Epithelial cell of proximal tubule (primary cell): ENCODE measurements at places on chromosomes 16 and 17. TPM values are rescaled to one million over a fixed set of nuclear protein-coding genes. Genes with fewer than 3 reads are reported as not detected.

CCL18 gene
- total RNA-seq, result not detected in 2 replicates

CSH2 gene
- total RNA-seq, result not detected in 2 replicates

DNA sequence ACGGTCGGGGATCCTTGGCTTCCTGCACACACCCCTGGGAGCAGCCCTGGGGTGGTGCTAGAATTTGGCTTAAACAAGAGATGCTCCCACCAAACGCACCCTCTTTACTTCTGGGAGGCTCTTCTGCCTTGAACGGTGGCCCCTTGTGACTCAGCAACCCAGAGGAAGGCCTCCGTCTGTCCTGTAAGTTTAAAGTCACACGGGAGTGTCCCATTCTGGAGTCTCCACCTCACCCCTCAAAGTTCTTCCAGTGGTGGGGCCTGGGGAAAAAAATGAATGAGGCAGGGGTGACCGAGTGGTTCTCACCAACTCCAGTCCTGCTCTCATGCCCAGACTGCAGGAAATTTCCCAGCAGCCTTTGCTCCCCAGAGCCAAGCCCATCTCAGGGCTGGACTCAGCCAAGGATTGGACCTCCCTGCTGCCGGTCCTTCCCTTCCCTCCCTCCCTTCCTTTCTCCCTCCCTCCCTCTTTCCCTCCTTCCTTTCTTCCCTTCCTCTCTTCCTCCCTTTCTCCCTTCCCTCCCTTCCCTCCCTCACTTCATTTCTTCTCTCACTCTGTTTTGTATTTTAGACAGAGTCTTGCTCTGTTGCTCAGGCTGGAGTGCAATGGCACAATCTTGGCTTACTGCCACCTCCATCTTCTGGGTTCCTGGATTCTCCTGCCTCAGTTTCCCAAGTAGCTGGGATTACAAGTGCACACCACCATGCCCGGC, 11.4 kb downstream of the ITGAD start:
- DNase-seq, result no peak

DNA sequence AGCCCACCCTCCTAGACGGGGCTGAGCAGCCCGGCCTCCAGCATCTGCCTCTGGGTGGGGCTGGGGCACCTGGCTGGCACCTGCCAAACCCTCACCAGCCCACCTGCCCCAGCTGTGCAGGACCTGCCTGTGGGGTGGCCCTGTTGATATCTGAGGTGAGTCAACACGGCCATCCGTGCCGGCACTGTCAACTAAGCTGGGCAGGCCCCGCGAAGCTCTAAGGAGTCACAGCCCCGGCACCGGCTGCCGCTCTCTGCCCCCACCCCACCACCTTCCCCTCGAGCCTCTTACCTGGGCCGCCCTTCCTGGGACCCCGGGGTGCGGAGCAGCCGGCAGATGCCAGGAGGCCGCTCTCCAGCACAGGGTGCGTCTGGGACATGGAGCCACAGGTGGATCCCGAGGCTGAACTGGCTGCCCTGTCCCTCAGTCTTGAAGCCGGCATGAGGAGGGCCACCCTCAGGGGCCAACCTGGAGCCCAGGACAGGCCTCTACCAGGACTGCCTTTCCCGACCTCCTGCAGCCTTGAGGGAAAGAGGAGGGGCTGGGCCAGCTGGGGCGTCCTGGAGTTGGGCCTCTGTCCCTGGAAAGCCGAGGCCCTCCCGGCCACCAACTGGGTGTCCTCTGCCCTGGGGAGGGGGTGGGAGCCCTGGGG, 515 bp downstream of the CBFA2T3 start:
- no peak for DNase-seq

DNA sequence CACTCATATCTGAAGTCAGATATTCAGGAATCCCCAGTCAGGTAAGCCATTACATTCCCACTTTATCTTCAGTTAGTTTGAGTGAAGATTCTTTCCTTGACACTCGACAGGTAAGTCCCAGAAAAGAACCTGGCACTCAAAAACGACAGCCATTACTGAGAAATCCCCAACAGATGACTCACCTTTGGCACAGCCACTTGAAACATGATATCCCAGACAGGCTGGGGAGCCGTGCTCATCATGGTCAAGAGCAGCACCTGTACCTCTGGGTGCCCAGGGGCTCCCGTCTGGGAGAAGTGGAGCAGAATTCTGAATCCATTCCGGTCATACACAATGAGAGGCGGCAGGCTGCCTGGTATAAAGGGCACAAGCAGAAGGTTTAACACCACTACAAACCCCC, 16.8 kb upstream of the COG7 start:
- no peak for DNase-seq

P2RX1 gene
- not detected in 2 replicates for total RNA-seq

HCRT gene
- total RNA-seq, result not detected in 2 replicates

- DNase-seq, result no peak
These were observed 121.8 kb upstream of the NUDT7 start for GRCh38 chr16:77600555-77600954.

GRCh38 chr17:78708510-78708973, 73.5 kb downstream of the CYTH1 start:
- no peak for DNase-seq

- no peak for DNase-seq
These were observed 54.9 kb downstream of the RGS9 start for GRCh38 chr17:65191811-65192740.

- no peak for DNase-seq
These were observed 22.9 kb upstream of the ZFPM1 start for GRCh38 chr16:88430185-88430523.

KRTAP9-4 gene
- total RNA-seq, result not detected in 2 replicates

DNA sequence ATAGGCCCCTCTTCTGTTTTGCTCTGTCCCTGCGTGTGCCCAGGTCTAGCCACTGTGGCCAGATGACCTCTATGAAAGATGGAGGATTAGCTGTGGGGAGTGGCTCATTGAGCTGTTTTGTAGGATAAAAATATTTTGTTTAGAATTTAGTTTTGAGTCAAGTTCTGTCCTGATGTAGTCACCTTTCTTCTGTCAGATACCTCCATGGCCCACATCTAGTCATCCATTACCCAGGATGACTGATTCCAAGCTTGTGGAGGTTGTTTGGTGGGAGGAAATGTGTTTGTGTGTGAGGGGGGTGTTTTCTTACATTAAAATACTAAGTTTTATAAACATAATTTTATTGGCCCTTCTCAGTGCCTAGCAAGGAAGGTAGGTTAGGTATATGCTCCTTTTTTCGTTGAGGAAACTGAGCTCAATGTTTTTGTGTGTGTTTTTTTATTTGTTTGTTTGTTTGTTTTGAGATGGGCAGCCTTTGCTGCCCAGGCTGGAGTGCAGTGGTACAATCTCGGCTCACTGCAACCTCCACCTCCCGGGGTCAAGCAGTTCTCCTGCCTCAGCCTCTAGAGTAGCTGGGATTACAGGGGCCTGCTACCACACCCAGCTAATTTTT, 16.3 kb downstream of the SNX11 start:
- DNase-seq, result no peak

DNA sequence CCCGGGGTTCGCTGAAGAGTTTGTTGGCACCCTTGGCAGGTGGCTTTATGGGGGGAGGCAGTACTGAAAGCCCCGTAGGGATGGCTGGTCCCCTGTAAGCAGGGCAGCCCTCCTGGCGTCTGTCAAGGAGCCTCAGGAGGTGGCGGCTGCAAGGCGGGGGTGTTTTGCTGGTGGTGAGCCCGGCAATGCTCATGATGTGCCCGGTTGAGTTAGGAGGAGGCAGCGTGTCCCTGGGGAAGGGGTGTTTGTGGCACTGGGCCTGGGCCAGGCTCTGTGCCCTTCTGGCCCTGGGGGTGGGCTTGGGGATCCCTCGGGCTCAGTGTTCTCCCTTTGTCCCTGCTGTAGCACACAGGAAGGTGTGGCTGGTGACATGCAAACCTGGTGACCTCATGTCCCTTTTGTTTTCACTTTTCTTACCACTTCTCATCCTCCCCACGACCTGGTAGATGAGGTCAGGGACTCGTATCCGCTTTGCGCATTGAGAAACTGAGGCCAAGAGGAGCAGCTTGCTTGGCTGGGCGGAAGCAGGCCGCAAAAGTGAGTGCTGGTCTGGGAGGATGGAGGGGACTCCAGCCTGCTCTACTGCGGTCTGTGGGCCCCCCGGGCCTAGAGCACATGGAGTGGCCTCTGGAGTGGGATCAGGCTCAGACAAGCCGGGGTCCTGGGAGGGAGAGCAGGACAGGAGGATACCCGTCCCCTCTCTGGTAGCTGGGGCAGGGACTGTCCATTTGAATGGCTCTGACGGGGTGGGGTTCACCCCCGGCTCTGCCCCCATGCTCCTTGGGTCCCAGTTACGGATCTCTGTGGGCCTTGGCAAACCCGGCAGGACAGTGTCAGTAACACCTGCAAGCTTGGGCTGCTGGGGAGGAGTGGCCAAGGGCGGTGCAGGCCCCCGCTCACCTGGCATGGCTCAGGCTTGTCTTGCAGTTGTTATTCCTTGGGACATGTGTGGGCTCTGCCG, 2.2 kb downstream of the SNN start:
- no peak for DNase-seq

SNRNP25 gene
- total RNA-seq, result 53.9 and 78.1 TPM in 2 replicates

PLCD3 gene
- 46.0 and 107 TPM in 2 replicates for total RNA-seq

NPIPB9 gene
- total RNA-seq, result not detected in 2 replicates

BBS2 gene
- 24.9 and 75.3 TPM in 2 replicates for total RNA-seq

CDR2L gene
- 38.9 and 64.4 TPM in 2 replicates for total RNA-seq

DNA sequence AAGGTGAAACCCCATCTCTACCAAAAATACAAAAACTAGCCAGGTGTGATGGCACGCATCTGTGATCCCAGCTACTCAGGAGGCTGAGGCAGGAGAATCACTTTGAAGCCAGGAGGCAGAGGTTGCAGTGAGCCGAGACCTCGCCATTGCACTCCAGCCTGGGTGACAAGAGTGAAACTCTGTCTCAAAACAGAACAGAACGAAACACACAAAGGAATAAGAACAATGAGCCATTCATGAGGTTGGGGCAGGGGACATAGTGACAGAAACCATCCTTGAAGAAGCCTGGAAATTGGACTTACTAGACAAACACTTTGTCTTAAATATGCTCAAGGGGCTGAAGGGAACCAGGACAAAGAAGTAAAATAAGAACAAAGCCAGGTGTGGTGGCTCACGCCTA, 39.4 kb downstream of the WDR45B start:
- no peak for DNase-seq

DNA sequence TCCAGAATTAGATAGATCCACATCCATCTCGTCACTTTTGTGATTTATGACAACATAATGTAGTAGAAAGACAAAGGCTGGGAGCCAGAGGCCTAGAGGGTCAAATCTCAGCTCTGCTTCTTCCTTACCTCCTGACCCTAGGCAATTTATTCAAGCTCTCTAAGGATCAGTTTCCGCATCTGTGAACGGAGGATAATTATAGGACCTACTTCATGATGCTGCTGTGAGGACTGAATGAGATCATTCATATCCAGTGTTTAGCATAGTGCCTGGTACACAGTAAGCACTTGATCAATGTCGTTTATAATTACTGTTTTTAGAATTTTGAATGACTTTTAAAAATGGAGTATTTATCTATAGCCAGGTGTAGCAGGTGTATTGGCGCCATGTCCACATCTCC, 128.4 kb downstream of the SHISA9 start:
- DNase-seq, result no peak

DNAJA2 gene
- total RNA-seq, result 49.8 and 71.3 TPM in 2 replicates

GRAP gene
- 0.29 TPM in 1 of 2 replicates, not detected in the other for total RNA-seq

GRCh38 chr17:48499248-48499647, 31.6 kb downstream of the HOXB1 start:
- DNase-seq, result no peak

DNA sequence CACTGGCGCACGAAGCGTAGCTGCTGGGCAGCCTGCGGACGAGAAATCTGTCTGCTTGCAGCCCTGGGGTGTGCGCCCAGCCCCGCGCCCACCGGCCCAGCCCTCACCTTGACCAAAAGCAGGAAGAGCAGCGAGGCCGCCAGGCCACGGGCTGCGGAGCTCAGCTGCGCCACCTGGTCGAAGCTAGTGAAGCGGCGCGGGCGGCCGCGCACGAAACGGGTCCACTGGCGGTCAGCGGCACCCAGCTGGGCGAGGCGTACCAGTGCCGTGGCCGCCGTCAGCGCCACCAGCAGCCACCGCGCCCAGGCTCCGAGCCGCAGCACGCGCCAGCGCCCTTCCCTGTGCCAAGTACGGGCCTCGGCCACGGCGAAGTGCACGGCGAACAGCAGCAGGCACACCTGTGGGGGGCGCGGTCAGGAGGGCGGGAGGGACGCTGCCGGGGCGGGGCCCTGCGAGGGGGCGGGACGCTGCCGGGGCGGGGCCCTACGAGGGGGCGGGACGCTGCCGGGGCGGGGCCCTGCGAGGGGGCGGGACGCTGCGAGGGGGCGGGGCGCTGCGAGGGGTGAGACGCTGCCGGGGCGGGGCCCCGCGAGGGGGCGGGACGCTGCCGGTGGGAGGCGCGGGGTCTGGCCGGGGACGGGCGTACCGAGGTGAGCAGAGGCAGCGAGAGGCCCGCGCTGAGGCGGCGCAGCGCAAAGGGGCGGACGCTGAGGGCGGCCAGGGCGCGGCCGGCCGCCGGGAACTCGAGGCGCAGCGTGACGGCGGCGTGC, 43.2 kb downstream of the TSC2 start:
- DNase-seq, result no peak

EVI2B gene
- not detected in 2 replicates for total RNA-seq

DNA sequence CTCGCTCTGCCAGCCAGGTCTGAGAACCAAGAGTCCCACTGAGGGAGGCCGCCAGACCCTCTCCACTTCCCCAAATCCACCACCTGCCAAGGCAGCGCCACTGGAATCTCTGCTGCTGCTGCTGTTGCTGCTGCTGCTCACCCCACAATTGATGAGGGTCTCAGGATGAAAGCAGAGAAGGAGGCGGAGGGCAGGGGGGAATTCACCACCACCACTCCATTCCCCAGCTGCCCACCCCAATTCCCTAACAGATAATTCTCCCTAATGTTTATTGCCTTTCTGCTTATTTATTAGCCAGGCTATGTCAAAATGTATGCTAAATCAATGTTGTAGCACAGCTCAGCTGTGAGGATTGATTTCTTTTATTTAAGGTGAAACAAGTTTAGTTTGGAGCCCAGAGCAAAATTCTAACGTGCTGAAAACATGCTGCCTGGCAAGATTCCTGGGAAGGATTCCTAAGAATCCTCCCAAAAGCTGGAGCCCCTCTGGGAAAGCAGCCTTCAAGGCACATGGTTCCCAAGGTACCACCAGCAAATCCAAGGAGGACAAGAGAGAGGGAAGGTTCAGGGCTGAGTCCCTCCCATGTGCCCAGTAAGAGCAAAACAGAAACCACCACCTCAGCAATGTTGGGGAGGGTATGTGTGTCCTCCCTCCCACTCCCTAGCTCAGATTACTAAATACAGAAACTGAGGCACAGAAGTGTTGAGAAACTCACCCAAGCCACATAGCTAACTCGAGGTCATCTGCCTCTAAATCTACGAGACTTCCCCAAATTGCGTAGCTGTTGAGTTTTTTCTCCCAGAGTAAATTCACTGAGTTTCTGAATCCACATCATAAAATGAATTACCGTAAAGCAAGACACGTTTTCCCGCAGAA, 12.2 kb upstream of the CDH5 start:
- no peak for DNase-seq

DNA sequence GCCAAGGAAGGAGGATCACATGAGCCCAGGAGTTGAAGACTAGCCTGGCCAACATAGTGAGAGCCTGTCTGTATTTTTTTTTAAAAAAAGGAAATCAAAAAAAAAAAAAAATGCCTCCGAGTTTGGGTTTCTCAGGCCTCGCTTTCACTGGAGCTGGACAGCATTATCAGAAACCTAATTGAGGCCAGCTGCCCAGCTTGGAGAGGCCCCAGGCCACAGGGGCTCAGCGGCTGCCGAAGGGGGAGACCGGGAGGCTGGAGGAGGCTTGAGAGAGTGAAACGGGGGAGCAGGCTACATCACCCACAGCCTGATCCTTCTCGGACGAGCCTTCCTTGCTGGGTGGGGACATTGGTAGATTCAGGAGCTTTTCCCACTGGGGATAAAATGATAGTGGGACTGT, 5.1 kb downstream of the TTYH2 start:
- DNase-seq, result no peak
